ENCODE measurements at places on chromosomes 2 and 18.

DNA sequence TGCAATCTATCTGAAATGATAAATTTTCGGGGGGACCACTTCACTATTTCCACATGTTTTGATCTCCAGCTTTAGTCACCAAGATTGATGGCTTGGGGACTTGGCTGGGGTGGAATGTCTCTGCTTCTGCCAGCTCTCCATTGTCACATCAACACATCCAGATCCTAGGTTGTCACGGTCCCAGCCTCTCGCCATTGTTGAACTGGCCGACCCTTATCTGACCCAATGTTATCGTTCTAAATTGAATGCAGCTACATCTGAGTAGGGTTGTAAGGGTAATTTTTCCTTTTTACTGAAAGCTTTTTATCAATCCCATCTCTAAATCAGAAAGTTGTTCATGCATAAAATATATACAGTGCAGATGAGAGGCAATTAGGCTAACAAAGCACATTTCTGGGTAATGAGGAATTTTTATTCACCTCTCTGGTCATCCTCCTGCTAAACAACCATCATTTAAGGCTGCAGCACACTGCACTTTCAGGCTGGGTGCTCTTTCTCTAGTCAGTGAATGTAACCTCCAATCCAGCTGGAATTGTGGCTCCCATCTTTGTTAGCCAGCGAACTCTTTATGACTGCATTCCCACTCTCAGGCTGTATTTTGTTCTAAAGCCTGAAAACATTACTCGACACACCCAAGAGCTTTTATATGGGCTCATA, 128.2 kb downstream of the COL4A4 start:
- no peak for DNase-seq

DNA sequence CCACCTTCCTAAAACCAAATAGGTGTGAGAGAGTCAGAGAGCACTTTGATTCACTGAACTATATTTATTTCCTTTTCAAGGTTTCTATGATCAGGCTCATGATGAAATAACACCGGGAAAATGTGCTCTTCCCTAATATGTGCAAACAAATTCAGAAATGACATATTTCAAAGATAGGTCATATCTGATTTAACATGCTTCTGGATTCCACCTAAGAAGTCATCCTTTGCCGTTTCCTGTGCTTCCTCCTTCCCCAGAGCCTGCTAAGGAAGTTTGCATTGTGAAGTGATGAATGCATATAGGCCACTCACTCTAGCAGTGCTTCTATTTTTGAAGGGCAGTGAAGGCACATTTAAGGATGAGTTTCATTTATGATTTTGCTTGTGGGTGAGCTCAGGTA, 327.6 kb downstream of the TDRD15 start:
- no peak for DNase-seq

GRCh38 chr2:164456619-164457018, 164.7 kb downstream of the GRB14 start:
- no peak for DNase-seq

DNA sequence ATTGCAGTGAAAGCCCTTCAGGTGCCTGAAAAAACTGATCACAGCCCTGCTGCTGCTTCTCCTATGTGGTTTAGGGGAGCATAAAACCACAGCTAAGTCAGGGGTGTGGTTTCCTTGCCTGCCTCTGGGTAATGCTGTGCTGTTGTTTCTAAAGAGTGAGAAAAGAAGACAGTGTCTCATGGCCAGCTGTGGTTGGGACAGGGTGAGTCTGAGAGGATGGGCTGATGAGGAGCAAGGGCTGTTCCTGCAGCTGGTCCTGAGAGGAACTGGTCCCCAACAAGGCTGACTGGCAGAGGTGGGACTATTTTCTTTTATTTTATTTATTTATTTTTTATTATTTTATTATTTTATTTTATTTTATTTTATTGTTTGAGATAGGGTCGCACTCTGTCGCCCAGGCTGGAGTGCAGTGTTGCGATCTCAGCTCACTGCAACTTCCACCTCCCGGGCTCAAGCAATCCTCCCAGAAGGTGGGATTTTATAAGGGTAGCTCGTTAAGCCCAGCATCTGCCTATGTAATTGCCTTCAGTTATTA, 236.7 kb downstream of the FHOD3 start:
- DNase-seq = no peak

DNA sequence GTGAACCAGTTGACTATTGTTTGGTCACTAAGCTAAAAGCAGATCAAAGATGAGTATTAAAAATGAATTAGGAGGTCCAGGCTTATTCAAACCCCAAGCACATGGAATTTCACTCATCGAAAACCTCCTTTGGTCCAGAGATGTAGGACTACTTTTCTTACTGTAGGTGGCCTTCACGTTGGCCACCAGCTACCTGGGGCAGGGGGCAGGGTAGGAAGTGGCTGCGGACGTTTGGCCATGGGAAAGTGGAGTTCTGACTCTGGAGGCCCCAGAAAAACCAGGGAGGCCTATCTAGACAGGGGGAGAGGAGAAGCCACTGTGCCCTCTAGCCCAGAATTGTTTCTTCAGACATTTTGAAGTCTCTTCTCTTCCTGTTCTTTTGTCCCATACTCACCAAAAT, 31.8 kb upstream of the CABLES1 start:
- DNase-seq = no peak

DNA sequence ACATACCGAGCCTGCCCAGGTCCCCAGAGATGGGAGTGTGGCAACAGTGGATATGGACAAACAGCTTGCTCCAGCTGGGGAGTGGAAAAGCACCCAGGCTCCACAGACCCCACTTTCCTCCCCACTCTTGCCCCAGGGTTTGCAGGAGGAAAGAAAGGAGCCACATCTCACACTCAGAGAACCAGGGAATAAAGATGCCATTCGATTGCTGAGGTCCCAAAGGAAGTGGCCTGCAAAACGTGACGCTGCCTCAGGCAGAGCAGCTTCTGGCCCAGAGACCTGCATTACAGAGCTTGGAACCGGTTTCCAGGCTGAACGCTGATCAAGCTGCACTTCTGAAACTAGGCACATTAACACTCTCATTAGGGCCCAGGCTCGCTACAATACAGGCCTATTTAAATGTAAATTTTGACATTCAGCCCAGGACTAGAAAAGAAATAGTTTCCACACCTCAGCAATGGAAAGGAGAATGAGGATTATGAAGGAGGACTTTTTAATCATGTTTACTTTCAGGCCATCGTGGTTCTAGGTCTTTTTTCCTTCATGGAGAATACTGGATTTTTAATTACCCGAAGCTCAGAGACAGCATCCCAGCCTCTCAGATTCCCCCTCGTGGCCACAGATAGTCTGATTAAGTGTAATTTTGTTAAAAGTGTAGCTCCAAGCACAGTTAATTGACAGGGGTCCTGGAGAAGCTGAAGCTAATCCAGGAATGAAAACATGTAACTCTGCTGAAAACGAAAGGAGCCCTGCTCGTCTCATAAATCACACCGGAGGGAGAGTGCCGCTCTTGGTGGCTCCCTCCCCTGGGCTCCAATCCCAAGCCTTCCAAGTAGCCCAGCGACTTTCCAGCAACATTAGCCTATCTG, 221.3 kb upstream of the RAB6C start:
- no peak for DNase-seq

GRCh38 chr18:60060578-60060977, 160.8 kb downstream of the PMAIP1 start:
- DNase-seq = no peak
